ENCODE measurements at places on chromosomes 3 and 15. TPM values are rescaled to one million over a fixed set of nuclear protein-coding genes. Genes with fewer than 3 reads are reported as not detected.

The MUSTN1 gene
- total RNA-seq = 0.43 TPM

The GPR15 gene
- not detected for total RNA-seq

The PAK6 gene
- total RNA-seq = not detected

The PPP1R14D gene
- total RNA-seq = not detected

The PCYT1A gene
- total RNA-seq = 34.4 TPM

The TASOR gene
- 55.2 TPM for total RNA-seq

The ELL3 gene
- 0.69 TPM for total RNA-seq

The MAP3K13 gene
- total RNA-seq = 33.7 TPM

The PAQR5 gene
- 2.3 TPM for total RNA-seq

The STRA6 gene
- total RNA-seq = not detected

DNA sequence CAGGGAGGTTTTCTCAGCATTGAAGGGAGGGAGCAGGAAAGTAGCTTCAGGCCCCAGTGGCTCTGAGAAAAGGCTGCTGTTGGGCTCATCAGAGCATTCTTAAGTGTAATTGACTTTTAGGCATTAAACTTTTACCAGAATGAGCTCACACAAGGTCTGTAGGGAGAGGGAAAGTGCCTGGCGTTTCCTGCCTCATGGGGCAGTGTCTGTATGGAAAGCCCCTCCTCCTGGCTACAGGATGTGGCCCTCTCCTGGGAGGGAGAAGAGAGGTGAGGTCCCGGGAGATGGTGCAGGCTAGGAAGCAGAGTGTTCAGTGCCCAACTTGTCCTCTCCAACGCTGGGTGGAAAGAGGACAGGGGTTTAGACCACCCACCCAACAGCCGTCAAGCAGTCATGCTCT lies 21.3 kb upstream of the SCN10A start:
- DNase-seq = no peak

- DNase-seq = no peak
Measured at GRCh38 chr3:52194485-52195290, 3.3 kb upstream of the ALAS1 start.

GRCh38 chr15:91413142-91413541 lies 313.1 kb downstream of the SV2B start:
- DNase-seq = no peak

GRCh38 chr3:133271042-133271441 lies 128.8 kb upstream of the BFSP2 start:
- DNase-seq = no peak

GRCh38 chr3:23649448-23649847 lies 156.3 kb upstream of the UBE2E1 start:
- no peak for DNase-seq

GRCh38 chr15:38041576-38041975 lies 107.1 kb downstream of the TMCO5A start:
- DNase-seq = peak; percentile 56

GRCh38 chr3:138118612-138119422 lies 3.4 kb upstream of the DZIP1L start:
- DNase-seq = peak; percentile 87

DNA sequence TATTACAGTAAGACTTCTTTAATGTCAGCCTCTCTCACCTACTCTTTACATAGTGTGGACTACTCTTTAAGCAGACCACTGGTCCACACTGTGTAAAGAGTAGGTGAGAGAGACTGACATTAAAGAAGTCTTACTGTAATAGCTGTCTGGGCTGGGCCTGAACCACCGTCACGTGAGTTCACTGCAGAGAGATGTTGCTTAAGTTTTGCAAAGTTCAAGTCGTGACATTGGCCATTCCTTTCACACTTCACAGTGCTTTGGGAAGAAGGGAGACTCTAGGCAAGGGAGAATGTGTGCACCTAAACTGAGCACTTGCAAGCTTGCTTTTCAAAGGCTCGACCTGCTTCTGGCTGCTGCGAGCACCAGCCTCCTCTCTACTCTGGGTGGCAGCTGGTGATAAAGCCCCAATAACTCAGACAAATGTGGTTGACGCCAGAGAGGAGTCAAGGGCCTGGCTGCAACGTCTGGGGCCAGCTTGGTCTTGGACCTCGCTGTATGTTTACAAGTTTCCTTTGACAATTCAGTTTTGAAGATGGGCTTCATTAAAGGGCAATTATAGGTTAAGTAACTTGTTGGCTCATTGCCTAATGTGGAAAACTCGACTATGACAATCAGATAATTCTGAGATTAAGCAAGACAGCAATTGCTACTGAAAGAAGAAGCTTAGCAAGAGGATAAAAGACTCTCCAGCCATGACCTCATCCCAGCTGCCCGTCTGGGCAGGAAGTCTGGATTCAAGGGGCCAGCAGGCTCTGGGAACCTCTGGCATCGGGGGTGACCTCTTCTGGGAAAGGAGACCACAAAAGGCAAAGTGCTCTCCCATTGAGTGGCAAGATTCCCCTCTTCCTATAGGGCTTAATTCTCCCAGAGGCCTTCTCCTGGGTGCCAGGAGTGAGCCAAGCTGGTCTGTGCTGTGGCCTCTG lies 242.1 kb upstream of the TLE3 start:
- DNase-seq = no peak

- no peak for DNase-seq
Measured at GRCh38 chr15:56732135-56732885, 999 bp downstream of the ZNF280D start.

GRCh38 chr15:31349233-31350141 lies 22.9 kb downstream of the KLF13 start:
- DNase-seq = no peak

DNA sequence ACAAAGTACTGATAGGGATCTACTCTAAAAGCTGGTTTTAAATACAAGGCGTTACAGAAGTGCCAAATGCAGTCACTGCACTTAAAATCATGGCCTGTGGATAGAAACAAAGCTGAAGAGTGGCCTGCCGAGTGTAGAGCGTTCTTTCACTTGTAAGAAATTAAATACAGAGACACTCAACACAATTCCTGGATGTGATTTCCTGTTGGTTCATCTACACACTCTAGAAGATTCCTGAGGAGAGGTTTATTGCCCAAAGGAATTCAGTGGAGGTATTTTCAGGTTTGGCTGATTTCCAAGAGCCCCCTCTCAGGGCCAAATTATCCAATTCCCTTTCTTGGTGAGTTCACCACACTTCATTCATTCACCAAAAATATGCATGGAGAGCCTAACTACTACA lies 200.3 kb upstream of the IL12A start:
- DNase-seq = no peak

DNA sequence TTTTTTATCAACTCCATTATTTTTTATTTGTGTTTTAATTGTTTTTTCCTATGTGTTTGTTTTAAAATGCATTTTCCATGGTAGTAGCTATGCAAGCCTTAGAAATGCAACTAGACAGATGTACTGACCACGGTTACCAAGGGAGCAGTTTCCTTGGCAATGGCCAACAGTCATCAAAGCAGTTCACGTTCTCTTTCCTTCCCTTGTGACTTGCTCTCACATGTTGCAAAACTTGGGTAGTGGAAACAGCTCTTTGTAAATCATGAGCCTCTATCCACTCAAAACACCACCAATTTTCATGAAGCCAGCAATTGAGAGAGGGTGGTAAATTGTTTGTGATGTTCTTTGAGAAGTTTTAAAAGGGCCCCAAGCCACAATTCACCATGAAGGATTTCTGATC lies 499.4 kb upstream of the MDFIC2 start:
- peak; percentile 67 for DNase-seq

- no peak for DNase-seq
Measured at GRCh38 chr3:183252973-183253527, at the start of gene B3GNT5. Gene B3GNT5 (plus strand): TSS chr3:183253253. CDS start chr3:183269799, 16,546 bp downstream.

DNA sequence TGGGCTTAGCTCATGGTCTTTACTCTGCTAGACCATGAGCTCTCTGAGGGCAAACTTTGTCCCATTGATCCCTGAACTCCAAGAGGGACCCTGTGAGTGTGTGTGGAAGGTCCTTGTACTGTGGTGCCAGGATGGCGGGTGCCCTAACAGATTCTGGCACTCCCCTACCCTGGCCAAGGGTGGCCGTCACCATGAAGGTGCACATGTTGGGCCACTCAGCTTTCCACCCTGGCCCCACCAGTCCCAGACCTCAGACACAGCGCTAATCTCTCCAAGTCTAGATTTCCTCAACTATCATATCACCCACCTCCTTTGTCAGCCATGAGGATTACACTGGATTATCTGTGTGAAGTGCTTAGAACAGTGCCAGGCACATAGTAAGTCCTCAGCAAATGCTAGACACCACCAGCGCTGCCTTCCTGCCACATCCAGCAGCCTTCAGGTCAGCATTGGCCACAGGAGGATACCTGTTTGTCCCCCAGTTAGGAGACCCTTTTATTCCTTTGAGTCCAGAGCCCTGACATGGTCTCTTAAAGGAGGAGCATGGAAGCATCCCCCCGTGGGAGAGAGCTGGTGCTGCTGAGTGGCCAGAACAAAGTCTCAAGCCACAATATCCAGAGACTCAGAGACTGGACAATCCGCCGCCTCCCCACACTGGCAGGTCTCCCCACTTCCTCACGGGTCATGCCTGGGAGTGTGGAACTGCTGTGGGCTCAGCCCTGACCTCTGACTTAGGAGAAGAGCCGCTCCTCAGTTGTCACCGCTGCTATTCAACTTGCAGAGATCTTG lies 44.5 kb upstream of the SLCO2A1 start:
- no peak for DNase-seq

DNA sequence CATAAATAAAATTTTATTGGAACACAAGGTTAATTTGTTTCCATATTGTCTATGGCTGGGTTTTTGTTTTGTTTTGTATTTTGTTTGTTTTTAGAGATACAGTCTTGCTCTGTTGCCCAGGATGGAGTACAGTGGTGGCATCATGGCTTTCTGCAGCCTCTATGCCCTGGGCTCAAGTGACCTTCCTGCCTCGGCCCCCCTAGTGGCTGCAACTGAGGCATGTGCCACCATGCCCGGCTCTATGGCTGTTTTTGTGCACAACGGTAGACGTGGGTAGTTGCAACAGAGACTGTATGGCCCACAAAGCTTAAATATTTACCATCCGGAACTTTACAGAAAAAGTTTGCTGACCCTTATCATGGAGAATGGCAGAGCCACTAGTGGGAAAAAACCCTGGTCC lies 46.8 kb upstream of the C3orf70 start:
- DNase-seq = no peak

- DNase-seq = no peak
Measured at GRCh38 chr3:65144791-65145351, 457.1 kb upstream of the ADAMTS9 start.

GRCh38 chr3:32969656-32970055 lies 18.2 kb downstream of the CCR4 start:
- no peak for DNase-seq

DNA sequence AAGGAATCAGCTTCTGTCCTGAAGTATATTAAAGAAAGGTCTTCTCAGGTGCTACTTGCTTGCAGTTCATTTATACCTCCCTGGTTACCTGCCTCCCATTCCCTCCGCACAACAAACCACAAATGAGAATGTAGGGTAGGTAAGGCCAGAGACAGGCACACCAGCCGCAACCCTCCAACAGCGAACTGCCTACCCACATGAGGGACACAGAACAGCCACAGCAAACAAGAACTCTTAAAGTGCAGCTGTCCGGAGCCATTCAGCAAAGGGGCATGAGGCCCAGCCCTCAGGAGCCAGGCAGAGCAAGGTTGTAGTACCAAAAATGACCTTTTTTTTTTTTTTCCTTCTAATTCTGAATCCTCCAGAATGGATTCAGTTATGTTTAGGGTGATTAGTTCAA lies 52.4 kb downstream of the SPSB4 start:
- DNase-seq = no peak

GRCh38 chr3:29324180-29324651 lies 43.3 kb downstream of the RBMS3 start:
- DNase-seq = peak; percentile 61

GRCh38 chr3:4963669-4964570 lies 15.3 kb upstream of the BHLHE40 start:
- DNase-seq = no peak

DNA sequence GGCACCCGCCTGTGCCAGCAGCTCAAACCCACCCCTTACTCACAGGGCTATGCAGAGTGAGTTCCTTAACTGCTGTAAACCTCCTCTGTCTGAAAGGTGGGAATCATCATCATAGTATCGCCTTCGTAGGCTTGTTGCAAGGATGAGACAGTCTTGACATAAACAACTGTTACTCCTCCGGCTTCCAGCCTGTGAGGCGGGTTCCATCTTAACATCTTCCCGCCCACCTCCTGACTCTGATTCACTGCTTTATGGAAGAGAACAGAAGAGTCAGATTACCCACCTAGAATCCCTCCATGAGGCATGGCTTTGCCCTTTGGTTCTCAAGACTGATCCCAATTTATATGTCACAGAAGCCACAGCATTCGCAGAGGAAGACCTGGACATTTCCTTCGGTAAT lies 21.9 kb downstream of the POLR2M start:
- no peak for DNase-seq

DNA sequence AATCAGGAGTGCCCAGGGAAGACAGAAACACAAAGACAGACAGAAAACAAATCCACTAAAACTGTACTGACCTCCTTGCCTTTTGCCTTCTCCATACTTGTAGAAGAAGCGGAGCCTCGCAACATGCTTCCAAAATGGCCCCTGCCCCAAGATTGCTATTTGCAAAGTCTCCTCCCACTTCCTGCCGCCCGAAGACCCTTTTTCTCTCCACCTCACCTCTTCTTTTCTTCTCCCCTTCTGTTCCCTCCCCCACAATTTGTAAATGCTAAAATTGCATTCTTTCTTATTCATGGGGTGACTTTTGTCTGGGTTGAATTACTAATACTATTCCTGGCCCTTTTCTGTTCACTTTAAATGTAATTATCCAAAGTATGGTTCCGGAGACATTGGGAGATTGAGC lies at the start of gene DPPA4:
Gene DPPA4 (minus strand): TSS at position 154 of the 400 bp plus-strand sequence. CDS start 29 bp downstream, at position 125.
- no peak for DNase-seq

DNA sequence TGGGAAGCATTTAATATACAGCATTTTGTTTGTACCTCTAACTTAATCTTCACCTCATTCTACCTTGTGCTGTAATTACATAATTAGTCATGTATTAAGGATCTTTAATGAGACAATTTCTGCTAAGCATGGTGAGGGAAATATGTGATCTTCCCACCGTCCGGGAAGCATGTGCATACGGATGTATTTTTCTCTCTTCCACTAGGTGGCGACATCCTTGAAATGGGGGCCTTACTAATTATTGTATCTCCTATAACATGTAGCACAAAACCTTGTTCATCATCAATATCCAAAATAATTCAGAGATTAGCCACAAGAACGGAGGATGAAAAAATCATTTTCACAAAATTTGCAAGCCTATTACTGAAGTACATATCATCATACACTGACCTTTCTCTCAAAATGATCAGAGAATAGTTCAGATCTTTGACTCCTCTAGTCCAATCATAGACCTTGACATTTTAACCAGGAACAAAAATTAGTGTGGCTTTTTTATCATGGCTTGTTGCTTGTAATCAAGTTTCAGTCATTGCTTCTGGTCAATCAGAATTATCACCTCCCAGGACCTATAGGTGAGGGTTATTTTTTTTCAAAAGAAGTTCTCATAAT lies 148.9 kb upstream of the GBE1 start:
- DNase-seq = peak; percentile 64

DNA sequence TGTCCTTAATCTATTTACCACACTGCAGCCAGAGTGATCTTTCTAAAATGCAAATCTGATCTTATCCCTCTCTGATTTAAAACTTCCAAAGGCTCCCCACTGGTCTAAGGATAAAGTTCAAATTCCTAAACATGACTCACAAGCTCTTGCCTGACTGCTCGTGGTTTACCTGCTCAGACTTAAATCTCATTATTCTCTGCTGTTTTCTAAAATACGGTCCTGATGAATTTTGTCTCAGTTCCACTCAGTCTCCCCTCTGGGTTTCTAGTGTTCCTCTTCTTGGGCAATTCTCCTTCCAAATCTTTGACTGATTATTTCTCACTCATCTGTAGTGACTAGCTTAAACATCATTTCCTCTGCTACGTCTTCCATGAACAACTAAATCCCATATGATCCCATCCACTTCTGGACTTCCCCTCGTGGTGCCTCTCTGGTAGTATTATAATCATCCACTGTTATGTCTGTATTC lies 108.3 kb downstream of the P3H2 start:
- peak; percentile 46 for DNase-seq

Measured in SK-MEL-5 (cell line).